ENCODE measurements at places on chromosomes 7 and 10. TPM values are rescaled to one million over a fixed set of nuclear protein-coding genes. Genes with fewer than 3 reads are reported as not detected.

Gene MYPN
- not detected for total RNA-seq

Gene TRIP6
- 57.5 TPM for total RNA-seq

Gene ZNF479
- not detected for total RNA-seq

Gene PHKG1
- not detected for total RNA-seq

Gene AKR1D1
- total RNA-seq: 25.4 TPM

Gene ARMS2
- not detected for total RNA-seq

Gene SLC29A3
- 8.4 TPM for total RNA-seq

Gene CYP3A4
- 43.4 TPM for total RNA-seq

Gene VOPP1
- total RNA-seq: 20.0 TPM

Gene SPDYE11
- 0.07 TPM for total RNA-seq

Gene AGAP5
- total RNA-seq: 5.5 TPM

DNA sequence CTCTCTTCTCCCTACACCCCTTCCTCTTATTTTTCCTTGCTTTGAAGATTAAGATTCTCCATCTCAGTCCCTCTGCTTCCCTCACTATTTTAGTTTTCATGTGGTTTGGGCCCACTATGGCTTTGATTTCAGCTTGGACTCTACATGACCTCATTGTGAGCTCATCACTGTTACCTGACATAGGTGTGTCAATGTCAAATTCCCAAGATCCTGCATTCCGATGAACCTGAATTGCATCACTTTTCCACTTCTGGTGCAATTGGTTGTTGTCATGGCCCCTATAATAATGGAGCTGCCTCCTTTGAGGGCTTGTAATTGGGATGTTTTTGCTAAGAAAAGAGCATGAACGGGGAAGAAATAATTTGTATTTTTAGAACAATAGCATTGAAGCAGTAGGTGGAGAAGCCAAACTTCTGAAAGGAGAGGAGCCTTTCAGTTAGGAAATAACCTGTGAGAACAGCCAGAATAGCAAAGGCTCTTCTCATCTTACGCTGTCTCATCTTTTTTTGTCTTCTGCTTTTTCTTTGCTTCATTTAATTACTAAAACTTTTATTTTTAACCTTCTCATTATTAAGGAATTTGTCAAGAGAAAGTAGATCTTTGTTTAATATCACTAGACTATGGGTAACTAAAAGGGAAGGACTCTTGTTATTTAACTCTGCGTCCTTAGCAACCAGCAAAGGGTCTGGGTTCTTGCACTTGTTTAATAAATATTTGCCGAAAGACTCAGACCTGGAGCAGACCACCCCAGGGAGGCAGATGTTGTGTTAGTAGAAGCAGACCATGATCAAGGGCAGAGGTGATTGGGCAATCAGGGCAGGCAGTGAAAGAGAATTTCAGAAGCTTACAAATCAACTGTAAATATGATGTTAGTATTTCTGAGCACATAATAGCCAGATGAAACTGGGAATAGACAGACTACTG is 95.4 kb downstream of the TES start:
- H3K4me1 ChIP-seq: no peaks in the 10 kb centered on the region
- H3K36me3 ChIP-seq: no peaks in the 10 kb centered on the region
- H3K27me3 ChIP-seq: no peaks in the 10 kb centered on the region

DNA sequence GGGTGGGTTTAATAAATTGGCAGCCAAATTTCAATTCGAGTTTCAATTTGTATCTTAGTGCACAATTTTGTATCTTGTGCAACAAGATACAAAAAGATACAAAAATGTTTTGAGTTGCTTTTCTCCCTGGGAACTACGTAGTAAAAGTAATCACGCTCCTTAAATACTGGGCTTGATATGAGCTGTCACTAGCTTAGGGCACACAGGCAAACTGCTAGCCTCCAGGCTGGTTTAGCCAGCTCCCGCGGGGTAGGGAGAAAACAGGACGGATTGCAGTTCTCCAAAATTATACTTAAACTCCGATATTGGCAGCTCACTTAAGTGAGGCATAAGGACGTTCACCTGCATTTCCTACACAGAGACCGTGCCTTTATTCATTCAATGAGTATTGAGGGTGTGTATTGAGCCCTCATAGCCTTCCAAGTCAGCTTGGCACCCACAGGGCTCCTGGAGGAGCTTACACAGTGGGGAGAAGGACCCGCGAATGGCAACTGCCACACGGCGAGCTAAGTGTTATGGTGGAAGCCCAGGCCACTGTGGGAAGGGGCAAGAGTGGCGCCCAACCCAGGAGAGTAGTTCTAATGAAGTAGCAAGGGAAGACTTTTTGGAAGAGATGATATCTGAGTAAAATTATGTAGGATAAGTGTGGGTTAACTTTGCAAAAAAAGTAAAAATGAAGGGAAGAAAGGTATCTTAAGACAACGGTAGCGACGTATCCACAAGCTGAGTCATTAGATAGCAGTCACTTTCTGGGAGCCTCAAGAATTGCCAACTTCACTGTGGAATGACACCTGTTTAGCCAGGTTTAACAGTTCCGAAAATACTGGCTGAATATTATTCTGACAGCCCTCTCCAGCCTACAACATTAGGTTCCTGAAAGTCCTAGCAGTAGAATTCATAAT is 1.6 kb upstream of the EPC1 start:
- peak overlapping the region; percentile 100 for H3K27ac ChIP-seq
- DNase-seq: no peak
- no peaks in the 10 kb centered on the region for H3K27me3 ChIP-seq
- H3K36me3 ChIP-seq: no peaks in the 10 kb centered on the region
- peaks cover 26% of the 10 kb centered on the region for H3K4me1 ChIP-seq

DNA sequence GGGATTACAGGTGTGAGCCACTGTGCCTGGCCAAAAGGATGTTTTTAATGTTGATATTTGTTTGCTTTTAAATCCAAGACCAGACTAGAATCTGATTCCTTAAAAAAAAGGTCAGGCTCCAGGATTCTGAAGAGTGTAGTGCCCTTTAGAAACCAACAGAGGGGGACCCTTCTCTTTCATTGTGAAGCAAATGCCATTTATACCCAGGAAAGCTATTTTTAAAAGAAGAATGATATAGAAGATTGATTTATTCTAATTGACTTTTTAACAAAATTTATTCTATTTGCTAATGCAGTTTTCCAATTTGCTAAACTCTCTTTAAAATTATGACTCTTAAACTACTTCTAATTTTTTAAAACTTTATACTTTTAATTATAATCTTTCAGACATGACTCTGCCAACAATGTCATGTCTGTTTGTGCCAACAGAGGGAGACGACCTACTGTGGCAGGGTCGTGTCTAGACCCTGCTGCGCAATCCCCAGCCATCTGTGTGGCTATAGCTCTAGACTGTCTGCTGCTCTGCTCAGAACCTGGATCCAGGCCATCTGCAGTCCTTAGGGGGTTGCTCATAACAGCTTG is 201.0 kb upstream of the IMMP2L start:
- H3K36me3 ChIP-seq: no peaks in the 10 kb centered on the region
- no peaks in the 10 kb centered on the region for H3K4me1 ChIP-seq
- peak; percentile 75 for DNase-seq
- no peak overlapping the region for H3K4me3 ChIP-seq
- H3K27me3 ChIP-seq: no peaks in the 10 kb centered on the region

- H3K36me3 ChIP-seq: no peaks in the 10 kb centered on the region
- peaks cover 9% of the 10 kb centered on the region for H3K4me1 ChIP-seq
- no peaks in the 10 kb centered on the region for H3K27me3 ChIP-seq
- no peak overlapping the region for H3K27ac ChIP-seq
- no peak for DNase-seq
- H3K4me3 ChIP-seq: no peak overlapping the region
Observed at GRCh38 chr7:20284771-20285143, 45.9 kb upstream of the ITGB8 start.

- DNase-seq: no peak
- no peak overlapping the region for H3K27ac ChIP-seq
- no peaks in the 10 kb centered on the region for H3K36me3 ChIP-seq
- H3K4me3 ChIP-seq: no peak overlapping the region
- no peaks in the 10 kb centered on the region for H3K27me3 ChIP-seq
Observed at GRCh38 chr7:75715864-75716263, 22.9 kb downstream of the HIP1 start.

- H3K4me3 ChIP-seq: peak overlapping the region; percentile 35
- peak overlapping the region; percentile 97 for H3K27ac ChIP-seq
- DNase-seq: peak; percentile 32
Observed at GRCh38 chr7:155299535-155300202, 2.0 kb downstream of the INSIG1 start.

- H3K27ac ChIP-seq: no peak overlapping the region
- H3K4me3 ChIP-seq: peak overlapping the region; percentile 29
- no peaks in the 10 kb centered on the region for H3K36me3 ChIP-seq
- H3K27me3 ChIP-seq: peaks cover 13% of the 10 kb centered on the region
- DNase-seq: peak; percentile 79
Observed at GRCh38 chr10:104680467-104681401, 39.6 kb downstream of the SORCS3 start.

DNA sequence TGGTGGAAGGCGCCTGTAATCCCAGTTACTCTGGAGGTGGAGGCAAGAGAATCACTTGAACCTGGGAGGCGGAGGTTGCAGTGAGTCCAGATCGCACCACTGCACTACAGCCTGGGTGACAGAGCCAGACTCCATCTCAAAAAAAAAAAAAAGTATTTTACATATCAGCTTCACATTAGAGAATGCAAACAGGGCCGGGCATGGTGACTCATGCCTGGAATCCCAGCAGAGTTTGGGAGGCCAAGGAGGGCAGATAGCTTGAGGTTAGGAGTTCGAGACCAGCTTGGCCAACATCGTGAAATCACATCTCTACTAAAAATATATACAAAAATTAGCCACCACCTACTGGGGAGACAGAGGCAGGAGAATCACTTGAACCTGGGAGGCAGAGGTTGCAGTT is 31.6 kb downstream of the USP54 start:
- H3K27me3 ChIP-seq: no peaks in the 10 kb centered on the region
- H3K4me3 ChIP-seq: no peak overlapping the region
- no peaks in the 10 kb centered on the region for H3K4me1 ChIP-seq
- H3K27ac ChIP-seq: no peak overlapping the region
- DNase-seq: no peak
- H3K36me3 ChIP-seq: no peaks in the 10 kb centered on the region

- no peak overlapping the region for H3K27ac ChIP-seq
- no peaks in the 10 kb centered on the region for H3K27me3 ChIP-seq
- H3K36me3 ChIP-seq: no peaks in the 10 kb centered on the region
- no peak overlapping the region for H3K4me3 ChIP-seq
- no peak for DNase-seq
Observed at GRCh38 chr10:90741926-90742565, 115.8 kb downstream of the HTR7 start.

DNA sequence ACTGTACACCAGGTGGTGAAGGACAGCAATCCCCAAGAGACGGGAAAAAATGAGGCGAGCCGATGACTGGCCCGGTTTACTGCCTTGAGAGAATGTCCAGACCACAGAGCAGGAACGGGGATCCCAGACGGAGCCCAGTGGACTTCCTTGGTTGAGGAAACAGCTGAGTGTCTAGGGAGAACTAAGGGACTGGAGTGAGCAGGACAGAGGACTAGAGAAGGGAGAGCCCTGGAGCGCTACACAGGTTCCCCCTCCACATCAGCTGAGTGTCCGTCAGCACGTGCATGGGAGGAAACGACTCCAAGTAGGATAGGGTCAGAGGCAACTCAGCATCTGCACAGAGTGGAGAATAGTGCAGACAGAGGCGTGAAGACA is 7.1 kb upstream of the WDR86 start:
- DNase-seq: peak; percentile 33
- no peaks in the 10 kb centered on the region for H3K4me1 ChIP-seq
- no peak overlapping the region for H3K4me3 ChIP-seq
- peak overlapping the region; percentile 25 for H3K27ac ChIP-seq

GRCh38 chr7:81333536-81333935 is 414.7 kb upstream of the SEMA3C start:
- no peaks in the 10 kb centered on the region for H3K36me3 ChIP-seq
- H3K4me1 ChIP-seq: peaks cover 5% of the 10 kb centered on the region
- H3K27me3 ChIP-seq: no peaks in the 10 kb centered on the region
- H3K4me3 ChIP-seq: no peak overlapping the region

GRCh38 chr7:107697321-107698049 is 36.9 kb downstream of the SLC26A4 start:
- H3K4me1 ChIP-seq: no peaks in the 10 kb centered on the region
- no peaks in the 10 kb centered on the region for H3K36me3 ChIP-seq
- no peak overlapping the region for H3K27ac ChIP-seq
- peaks cover 34% of the 10 kb centered on the region for H3K27me3 ChIP-seq
- DNase-seq: no peak

DNA sequence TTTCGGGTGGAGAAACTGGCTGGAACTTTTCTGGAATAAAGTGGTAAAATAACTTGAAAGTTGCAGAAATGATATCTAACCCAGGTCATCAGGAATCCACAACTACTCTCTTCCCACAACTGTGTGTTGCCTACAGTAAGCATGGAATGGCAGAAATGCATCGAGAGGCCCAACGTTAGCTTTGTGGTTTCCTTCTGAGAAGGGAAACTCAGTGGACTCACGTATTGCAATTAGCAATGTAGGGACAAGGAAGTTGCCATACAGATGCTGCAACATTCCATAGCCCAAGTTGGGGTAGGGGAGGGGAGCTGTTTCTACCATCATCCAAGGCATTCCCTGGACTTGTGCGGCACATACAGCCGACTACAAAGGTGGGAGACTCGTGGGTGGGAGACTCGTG is 1.9 kb downstream of the PON1 start:
- H3K4me1 ChIP-seq: peaks cover 5% of the 10 kb centered on the region
- H3K4me3 ChIP-seq: no peak overlapping the region
- no peaks in the 10 kb centered on the region for H3K36me3 ChIP-seq

- no peaks in the 10 kb centered on the region for H3K4me1 ChIP-seq
- H3K36me3 ChIP-seq: no peaks in the 10 kb centered on the region
- no peak overlapping the region for H3K4me3 ChIP-seq
- no peak overlapping the region for H3K27ac ChIP-seq
- DNase-seq: no peak
- no peaks in the 10 kb centered on the region for H3K27me3 ChIP-seq
Observed at GRCh38 chr10:108184114-108184513, 1019.6 kb upstream of the SORCS1 start.

- no peaks in the 10 kb centered on the region for H3K36me3 ChIP-seq
- no peaks in the 10 kb centered on the region for H3K4me1 ChIP-seq
- DNase-seq: no peak
- no peak overlapping the region for H3K27ac ChIP-seq
Observed at GRCh38 chr7:122802301-122802751, 83.9 kb downstream of the CADPS2 start.

- no peak overlapping the region for H3K27ac ChIP-seq
- no peaks in the 10 kb centered on the region for H3K4me1 ChIP-seq
- no peaks in the 10 kb centered on the region for H3K36me3 ChIP-seq
Observed at GRCh38 chr10:71065659-71066058, 146.7 kb upstream of the UNC5B start.

DNA sequence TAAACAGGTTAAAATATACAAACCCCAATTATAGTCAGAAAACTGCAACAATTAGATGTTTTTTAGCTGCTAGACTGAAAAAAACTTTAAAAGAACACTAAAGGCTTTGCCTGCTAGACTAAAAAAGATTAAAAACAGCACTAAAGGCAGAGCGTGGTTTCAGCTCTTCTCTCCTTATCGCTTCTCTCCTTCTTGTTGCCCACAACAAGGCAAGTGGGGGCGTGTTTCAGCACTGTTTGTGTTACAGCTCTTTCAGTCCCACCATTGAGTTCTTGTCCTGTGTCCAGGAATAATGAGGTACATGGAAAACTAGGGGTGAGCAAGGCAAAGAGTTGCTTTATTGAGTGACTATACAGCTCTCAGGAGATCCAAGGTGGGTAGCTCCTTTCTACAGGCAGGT is 112.3 kb downstream of the HPSE2 start:
- no peaks in the 10 kb centered on the region for H3K4me1 ChIP-seq
- H3K36me3 ChIP-seq: no peaks in the 10 kb centered on the region
- DNase-seq: no peak
- no peak overlapping the region for H3K4me3 ChIP-seq
- no peak overlapping the region for H3K27ac ChIP-seq
